Urinary bladder (tissue), 4 donors: ENCODE measurements at places on chromosomes 13 and 19. TPM values are rescaled to one million over a fixed set of nuclear protein-coding genes. Genes with fewer than 3 reads are reported as not detected.

OR7E24 gene
- polyA plus RNA-seq, result not detected

RNASEH2A gene
- 12.8 TPM for polyA plus RNA-seq

ZNF829 gene
- 1.8 TPM for polyA plus RNA-seq

DNA sequence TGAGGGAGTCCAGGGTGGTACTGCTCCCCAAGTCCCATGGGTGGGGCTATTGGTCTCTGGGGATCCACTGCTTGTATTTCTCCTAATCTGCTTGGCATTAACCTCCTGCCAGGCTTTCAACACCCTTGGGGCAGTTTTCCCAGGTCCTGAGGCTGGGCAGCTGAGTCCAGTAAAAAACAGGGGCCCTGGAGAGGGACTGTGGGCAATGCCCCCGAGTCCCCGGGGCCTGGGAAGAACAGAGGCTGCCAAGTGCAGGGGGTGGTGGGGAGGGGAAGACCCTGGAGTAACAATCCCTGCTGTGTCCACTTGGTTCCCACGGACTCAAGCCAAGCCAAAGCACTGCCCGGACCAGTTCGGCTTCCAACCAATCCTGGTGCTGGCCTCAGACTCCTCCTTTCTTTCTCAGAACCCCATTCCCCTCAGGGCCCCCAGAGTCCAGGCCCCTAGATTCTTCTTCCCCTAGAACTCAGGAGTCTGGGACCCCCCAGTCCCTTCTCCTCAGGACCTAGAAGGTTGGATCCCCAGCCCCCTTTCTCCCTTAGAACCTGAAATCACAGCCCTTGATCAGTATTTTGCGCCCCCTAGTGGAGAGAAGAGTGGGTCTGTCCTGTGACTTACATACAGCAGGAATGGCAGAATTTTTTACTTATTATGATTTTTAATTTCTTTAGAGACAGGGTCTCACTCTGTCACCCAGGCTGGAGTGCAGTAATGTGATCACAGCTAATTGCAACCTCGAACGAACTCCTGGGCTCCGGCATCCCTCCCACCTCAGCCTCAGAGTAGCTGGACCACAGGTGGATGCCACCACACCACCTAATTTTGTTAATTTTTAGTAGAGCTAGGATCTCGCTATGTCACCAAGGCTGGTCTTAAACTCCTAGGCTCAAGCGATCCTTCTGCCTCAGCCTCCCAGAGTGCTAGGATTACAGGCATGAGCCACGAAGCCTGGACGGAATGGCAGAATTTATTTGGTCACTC lies 3.7 kb upstream of the CLPTM1 start:
- peak; percentile 60 for DNase-seq

GRCh38 chr19:18941628-18942354 lies 774 bp upstream of the HOMER3 start:
- no peak for DNase-seq

DNA sequence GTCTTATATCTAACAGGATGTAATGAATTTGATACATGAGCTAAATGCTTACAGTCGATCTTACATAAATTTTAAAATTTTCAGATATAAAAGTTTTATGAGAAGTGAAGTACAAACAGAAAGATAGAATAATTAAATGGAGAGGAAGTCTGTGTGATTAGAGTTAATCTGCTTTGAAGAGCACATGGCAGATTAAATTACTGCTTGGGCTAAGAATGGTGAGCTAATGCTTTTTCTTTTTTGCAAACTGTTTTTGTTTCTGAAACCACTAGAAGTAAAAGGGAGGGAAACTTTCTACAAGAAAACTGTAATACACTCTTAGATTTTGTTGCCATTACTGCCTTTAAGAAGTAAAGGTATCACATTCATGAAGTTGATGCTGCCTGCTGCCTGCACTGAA lies 96.3 kb upstream of the SPRY2 start:
- peak; percentile 7 for DNase-seq

- no peak for DNase-seq
Measured at GRCh38 chr19:3549816-3550215, 7.6 kb downstream of the MFSD12 start.

DNA sequence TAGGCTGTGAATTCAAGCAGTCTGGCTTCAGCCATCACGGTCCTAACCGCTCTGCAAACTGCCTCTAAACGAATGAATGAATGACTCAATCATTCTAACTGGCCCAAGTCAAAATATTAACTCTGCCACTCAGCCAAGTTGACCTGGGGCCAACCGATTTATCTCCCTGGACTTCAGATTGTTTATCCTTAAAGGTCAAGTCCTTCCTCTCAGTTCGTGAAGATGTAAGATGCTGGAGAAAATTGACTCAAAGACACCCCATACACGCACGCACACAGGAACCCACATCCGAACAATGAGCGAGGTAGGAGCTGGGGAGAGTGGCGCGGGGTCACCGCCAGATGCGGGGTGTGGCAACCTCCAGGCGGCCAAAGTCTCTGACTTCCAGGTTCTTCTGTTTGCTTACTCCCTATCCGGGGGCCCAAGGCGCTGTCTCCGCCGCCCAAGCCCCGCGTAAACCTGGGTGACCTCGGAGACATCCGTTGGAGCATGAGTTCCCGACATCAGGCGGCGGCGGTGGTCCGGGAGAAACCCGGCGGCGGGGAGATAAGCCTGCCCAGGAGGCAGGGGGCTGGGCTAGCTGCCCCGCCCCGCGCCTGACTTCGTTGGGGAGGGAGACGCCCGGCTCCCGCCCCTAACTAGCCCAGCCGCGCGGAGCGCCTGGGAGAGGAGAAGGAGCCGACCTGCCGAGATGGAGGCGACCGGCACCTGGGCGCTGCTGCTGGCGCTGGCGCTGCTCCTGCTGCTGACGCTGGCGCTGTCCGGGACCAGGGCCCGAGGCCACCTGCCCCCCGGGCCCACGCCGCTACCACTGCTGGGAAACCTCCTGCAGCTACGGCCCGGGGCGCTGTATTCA lies at the start of gene CYP2S1:
TSS of gene CYP2S1 (plus strand) at position 646 of the 856 bp plus-strand sequence. CDS start at position 692, 46 bp downstream.
- no peak for DNase-seq

DNA sequence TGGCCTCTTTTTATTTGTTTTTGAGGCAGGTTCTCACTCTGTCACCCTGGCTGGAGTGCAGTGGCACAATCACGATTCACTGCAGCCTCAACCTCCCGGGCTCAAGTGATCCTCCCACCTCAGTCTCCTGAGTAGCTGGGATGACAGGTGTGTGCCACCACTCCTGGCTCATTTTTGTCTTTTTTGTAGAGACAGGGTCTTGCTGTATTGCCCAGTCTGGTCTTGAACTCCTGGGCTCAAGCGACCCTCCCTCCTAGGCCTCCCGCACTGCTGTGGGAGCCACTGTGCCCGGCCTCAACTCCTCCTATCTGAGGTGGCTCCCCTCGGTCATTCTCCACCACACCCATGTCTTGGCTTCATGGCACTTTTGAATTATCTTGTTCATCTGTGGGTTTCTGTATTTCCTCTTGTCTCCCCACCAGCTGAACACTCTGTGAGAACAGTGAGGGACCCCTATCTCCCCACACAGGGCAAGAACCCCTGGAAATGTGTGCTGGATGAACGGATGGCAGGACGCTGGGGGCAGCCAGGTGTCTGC lies 7.9 kb downstream of the CKM start:
- no peak for DNase-seq

DNA sequence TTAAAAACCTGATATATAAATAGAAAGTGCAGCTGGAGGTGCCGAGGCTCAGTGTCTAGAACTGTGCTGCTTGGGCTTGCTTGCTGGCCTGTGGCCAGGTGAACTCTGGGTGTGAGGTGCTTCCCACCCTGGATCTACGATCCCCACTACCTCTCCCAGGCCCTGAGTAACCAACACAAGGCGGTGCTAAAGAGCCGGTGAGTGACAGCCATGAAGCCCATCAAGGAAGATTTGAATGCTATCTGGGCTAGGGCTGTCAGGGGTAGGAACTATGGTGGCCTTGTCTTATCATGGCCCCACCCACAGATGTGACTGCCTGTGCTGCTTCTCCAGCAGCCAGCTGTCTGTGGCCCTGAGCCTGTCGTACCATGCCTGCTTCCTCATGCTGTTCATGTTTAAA lies 25.6 kb upstream of the ZNF91 start:
- DNase-seq, result no peak
